ENCODE measurements at places on chromosomes 11 and 22.

DNA sequence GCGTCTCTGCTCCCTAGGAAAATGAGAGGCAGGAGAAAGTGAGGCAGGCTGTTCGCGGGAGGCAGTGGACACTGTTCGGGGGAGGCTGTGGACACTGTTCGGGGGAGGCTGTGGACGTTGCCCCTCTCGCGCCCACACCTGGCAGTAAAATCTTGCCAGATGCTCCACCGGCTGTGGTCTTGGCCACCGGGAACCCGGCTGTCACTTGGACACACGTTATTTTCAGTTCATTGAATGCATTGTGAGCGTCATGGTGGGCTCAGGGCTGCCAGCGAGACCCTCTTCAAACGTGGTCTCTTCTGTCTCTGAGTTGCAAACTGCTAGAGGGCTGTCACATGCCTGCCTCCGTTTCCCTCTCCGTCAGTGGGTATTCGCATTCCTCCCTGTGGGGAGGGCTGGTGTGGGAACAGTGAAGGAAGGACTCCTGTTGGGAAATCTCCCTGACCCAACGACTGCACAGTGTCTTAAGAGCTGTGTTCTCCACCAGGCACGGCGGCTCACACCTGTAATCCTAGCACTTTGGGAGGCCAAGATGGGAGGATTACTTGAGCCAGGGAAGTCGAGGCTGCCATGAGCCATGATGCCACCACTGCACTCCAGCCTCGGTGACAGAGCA is 1.4 kb downstream of the PRR5 start:
- DNase-seq = no peak

DNA sequence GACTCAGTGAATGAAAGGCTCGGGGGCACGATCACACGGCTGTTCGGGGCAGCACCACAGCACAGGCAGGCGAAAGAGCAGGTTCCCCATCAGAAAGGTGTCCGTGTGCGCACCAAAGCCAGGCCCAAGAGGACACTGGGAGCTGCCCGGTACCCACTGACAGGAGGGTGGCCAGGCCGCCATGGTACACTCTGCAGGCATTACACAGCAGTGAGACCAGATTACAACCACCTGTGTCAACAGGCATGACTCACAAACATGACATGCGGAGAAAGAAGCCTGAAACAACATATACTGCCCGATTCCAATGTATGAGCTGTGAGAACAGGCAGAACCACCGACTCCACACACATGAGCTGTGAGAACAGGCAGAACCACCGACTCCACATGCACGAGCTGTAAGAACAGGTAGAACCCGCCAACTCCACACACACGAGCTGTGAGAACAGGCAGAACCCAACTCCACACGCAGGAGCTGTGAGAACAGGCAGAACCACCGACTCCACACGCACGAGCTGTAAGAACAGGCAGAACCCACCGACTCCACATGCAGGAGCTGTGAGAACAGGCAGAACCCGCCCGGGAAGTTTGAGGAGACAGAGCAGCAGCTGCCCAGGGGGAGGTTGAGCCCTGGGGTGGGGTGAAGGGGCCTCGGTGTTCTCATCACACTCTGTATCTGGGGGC is 32.6 kb downstream of the KIAA0930 start:
- no peak for DNase-seq

DNA sequence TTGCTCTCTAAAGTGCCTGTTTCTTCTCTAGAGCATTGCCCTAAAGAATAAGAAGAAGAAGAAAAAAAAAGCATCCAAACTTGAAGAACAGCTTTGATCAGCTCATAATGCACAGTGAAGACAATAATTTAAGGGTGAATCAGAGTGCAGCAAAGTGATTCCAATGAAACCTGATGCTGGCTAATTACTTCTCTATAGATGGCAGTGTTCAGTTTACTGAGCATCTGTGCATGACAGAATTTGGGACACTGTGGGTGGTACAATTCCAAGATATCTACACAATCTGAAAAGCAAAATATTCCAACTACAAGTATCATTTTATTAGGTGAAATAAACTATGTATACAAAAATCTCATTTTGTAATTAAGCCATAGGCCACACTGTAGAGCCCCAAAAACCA is 450.5 kb upstream of the CCDC90B start:
- no peak for DNase-seq

DNA sequence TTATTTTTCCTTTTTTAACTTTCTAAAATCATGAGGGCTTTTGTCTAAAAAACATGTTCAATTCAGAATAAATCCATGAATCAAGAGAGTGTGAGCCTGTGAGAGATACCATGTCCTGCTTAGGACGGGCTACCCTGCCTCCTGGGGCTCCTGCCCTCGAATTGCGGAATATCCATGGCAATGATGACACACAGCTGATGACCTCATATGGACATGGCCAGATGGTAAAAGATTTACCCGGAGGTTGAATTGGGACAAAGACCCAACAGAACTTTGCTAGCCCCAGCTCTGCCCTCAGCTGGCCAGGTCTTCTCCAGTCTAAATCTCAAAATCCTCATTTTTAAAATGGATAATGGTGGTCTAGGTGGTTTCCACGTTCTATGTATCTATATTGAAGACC is 538.1 kb upstream of the API5 start:
- DNase-seq = no peak

DNA sequence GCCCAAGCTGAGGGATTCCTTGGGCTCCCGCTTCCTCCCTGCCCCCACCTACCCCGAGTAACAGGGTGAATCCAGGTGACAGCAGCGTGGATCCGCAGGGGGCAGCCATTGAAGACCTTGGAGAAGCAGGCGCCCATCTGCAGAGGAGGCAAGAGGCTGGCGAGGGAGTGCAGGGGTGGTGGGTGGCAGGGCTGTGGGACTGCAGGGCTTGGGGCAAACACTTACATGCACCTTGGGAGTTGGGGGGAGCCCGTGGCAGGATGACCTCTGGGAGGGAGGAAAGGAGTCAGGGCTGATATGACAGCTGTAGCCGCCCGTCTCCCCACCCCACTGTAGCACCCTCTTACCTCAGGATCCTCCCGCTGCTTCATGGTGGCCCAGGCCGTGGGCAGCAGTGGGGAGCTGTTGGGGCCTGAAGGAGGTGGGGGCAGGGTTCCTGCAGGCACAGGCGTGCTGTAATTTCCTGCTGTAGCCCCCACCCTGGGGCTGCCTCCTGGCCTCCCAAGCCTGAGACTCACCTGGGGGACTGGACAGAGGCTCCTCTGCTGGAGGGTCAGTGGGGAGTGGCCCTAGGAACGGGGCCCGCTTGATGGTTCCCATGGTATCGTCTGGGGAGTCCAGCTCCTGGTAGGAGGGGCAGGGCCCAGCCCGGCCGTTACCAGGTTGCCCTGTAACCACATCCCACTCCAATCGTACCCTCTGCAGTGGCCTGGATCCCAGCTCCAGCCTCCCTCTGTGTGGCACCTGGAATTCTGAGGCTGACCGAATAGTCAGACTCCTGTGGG is 6.1 kb downstream of the MAP4K2 start:
- no peak for DNase-seq

- DNase-seq = no peak
These were observed 16.4 kb downstream of the SLN start for GRCh38 chr11:107695446-107695845.

GRCh38 chr11:65456418-65456817 is 33.8 kb downstream of the NEAT1 start:
- no peak for DNase-seq

GRCh38 chr11:114070464-114071139 is 11.1 kb downstream of the ZBTB16 start:
- no peak for DNase-seq

- no peak for DNase-seq
These were observed 690 bp downstream of the CKAP5 start for GRCh38 chr11:46845440-46845739.

DNA sequence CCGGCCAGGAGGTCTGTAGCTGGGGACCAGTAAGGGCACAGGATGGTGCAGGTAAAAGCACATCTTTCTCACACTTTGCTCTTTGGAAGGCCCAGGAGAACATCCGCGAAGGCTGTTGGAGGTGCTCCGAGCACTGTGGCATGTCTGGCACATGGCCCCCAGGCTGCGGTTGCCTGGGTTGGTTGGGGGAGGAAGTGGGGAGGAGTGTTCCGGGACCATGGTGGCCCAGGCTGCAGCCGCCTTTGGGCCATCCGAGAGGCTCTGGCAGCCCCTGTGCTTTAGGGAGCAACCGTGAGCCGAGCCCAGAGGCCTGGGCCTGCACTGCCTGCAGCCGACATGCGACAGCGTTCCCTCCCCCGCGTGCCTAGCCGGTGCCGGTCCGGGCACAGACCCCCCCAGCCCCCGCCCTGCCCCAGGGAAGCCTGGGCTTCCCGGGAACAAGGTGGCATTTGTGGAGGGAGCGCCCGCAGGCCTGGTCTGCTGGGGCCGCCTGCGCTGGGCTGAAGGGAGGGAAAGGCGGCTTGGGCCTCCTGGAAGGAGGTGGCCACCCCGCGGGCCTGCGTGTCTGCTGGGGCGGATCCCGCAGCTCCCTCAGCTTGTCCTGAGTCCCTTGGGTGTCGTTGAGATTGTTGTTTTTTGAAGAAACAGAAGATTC is 57.9 kb downstream of the GRAMD4 start:
- no peak for DNase-seq

- no peak for DNase-seq
These were observed 451.3 kb downstream of the OPCML start for GRCh38 chr11:133081020-133081419.

- no peak for DNase-seq
These were observed 3.4 kb downstream of the YPEL4 start for GRCh38 chr11:57646194-57646798.

GRCh38 chr22:34370711-34371110 is 450.4 kb upstream of the LARGE1 start:
- no peak for DNase-seq

- no peak for DNase-seq
These were observed 25.1 kb downstream of the KCNQ1OT1 start for GRCh38 chr11:2674658-2675131.

DNA sequence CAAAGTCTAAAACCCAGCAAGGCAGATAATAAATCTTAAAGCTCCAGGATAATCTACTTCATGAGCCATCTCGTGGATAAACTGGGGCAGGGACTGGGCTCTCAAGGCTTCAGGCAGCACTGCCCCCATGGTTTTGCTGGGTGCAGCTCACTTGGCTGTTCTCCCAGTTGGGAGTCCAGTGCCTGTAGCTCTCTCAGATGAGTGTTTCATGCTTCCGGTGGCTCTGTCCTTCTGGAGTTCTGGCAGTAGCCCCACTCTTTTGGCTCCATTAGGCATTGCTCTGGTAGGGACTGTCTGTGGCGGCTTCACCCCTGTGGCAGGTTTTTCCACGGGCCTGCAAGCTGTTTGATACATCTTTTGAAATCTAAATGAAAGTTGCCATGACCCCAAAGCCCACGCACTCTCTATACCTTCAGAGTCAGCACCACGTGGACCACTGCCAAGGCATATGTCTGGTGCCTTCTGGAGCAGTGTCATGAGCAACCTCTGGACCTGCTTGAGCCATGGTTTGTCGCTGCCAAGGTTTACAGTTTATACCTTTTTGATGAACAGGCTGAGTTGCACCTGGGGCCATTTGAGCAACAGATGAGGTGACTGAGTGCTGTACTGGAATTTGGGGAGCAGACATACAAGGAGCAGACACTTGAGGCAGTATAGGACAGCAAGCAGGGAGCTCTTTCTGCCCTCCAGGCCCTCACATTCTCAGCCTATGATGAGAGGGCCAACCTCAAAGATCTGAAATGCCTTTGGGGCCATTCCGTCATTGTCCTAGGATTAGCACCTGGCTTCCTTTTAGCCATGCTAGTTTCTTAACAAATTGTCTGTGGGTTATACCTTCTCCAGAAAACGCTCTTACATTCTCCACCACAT is 48.6 kb downstream of the MTNR1B start:
- DNase-seq = no peak

GRCh38 chr22:41458161-41458728 is 10.2 kb downstream of the PHF5A start:
- no peak for DNase-seq

- DNase-seq = no peak
These were observed 15.6 kb downstream of the GRAMD4 start for GRCh38 chr22:46635756-46636155.

GRCh38 chr11:132535830-132536229 is 996.5 kb downstream of the OPCML start:
- no peak for DNase-seq

DNA sequence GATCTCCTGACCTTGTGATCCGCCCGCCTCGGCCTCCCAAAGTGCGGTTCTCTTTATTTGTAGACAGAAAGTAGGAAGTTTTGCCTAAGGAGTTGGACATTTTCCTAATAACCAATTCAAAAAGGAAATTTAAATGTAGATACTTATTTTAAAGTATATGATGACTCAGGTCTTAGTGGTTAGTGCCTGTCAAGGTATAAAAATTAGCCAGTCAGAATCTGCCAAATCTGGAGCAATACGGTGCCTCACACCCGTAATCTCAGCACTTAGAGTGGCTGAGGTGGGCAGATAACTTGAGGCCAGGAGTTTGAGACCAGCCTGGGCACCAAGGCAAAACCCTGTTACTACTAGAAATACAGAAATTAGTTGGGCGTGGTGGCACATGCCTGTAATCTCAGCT is 86.7 kb upstream of the RASSF10 start:
- DNase-seq = no peak

- no peak for DNase-seq
These were observed 95.5 kb upstream of the TMEM45B start for GRCh38 chr11:129720156-129720555.

DNA sequence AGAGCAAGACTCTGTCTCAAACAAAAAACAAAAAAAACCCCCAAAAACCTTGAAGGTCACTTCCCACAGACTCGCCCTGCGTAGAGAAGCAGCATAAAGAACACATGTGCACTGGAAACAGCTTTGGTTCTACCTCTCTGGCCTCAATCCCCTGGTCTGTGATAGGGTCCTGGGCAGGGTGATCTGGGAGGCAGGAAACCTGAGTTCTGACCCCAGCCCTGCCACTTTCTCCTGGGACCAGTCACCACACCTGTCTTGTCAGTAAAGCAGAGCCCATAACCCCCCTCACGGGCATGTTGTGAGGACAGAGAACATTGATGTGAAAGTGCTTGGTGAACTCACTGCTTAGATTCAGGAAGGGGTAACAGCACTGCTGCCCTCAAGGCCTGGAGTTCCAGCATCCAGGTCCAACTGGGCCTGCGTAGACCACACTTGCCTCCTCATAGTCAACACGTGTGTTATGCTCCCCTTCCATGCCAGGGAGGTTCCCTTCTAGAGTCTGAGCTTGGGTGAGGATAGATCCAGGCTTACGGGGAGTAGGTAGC is 11.4 kb downstream of the UCP2 start:
- no peak for DNase-seq

DNA sequence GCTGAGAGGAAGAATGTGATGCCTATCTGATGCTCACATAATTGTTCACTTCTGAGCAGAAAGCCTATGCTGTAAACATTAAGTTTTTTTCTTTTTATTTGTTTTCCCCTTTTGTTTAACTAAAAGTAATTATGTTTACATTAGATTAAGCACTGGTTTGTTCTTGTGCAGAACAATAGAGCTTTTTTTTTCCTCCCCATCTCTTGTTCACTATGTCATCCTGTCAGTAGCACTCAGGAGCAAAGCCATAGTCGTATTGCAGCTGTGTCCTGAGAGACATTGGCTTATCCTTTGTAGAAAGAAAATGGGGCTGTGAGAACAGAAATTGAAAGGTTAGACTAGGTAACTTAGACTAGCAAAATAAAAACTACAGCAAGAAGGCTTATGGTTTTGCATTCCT is 301.8 kb upstream of the RAG2 start:
- DNase-seq = no peak

Data from activated CD8-positive, alpha-beta memory T cell treated with anti-CD3 and anti-CD28 coated beads for 1 hour (primary cell).